T-helper 2 cell (primary cell): ENCODE measurements at places on chromosomes 7 and 10.

- no peak for DNase-seq
Observed at GRCh38 chr10:101972761-101973160, 83.2 kb downstream of the ARMH3 start.

DNA sequence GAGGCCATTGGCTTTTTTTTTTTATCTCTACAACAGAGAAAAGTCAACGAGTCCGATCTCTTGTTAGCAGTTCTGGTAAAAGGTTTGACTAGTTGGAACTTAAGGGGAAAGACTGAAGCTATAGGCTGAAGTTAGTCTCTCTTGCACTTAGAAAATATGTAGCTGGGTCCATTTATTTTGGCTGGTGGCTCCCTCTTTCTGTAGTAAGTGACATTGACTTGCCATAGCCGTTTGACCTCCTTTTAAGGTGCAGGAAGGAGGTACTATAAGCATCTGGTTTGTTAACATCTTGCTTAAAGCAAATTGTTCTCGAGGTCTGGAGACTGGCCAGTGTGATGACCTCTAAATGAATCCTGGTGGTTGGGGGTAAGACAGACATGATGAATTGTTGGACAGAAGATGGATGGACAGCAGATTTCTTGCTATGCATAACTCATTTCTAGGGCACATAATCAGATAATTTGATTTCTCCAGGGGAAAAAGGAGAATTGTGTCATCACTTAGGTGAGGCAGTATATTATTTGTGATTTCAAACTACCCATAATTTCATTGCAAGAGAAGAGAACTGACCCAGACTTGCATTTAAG is 356.3 kb upstream of the GALNT17 start:
- DNase-seq = no peak

DNA sequence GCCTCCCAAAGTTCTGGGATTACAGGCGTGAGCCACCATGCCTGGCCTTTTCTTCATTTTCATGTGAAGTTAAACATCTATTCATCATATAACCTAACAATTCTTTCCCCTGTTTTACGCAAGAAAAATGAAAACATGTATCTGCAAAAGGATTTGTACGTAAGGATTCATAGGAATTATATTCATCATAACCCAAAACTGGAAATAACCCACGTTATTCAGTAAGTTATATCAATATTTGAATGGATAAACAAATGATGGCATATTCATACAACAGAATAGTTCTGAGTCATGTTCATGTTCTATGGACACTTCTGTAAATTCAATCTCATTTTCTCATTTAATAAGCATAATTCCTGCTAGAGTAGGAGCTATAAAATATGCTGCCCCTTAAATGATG is 35.2 kb upstream of the CAV2 start:
- DNase-seq = no peak

GRCh38 chr10:69835875-69836730 is 34.4 kb downstream of the COL13A1 start:
- no peak for DNase-seq

DNA sequence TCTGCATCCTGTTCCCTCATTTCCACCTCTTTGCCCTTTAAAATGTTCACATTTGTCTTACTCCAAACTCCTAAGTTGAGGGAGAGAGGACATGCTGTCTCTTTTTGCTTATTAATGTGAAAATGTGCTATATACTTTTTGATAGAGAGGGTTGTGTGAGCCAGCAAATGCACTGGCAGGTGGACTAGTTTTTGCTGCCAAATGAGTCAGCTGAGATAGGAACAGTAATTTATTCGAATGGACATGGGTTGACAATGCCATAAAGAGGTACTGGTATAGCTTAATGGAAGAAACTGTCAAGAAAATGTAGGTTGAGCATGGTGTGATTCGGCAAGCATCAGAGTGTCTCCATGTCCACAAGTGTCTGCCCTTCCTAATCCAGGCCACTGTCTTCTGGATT is 9.2 kb upstream of the TRUB1 start:
- DNase-seq = no peak

- DNase-seq = peak; percentile 69
Observed at GRCh38 chr7:2710286-2710655, 22.3 kb downstream of the AMZ1 start.

- DNase-seq = no peak
Observed at GRCh38 chr10:86103391-86104101, 263.0 kb downstream of the GRID1 start.

- DNase-seq = peak; percentile 36
Observed at GRCh38 chr7:137903382-137904169, 56.8 kb upstream of the DGKI start.

GRCh38 chr7:959271-959670 is 4.8 kb upstream of the ADAP1 start:
- DNase-seq = no peak

DNA sequence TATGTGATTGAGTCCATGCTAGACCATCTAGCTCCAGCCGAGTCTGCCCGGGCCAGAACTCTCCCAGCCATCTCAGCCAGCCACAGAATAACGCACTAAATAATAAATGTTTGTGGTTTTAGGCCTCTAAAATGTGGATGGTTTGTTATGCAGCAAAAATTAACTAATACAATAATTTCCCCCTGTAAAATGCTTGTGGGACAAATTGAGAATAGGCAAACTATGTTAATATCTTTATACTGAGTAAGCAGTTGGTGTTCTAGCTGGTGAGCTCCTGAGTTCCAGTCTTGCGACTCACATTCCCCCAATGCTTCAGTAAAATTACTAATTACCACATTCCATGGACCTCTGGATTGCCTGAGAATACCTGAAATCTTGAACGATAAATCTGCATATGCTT is 316.8 kb upstream of the NFE2L3 start:
- DNase-seq = no peak

DNA sequence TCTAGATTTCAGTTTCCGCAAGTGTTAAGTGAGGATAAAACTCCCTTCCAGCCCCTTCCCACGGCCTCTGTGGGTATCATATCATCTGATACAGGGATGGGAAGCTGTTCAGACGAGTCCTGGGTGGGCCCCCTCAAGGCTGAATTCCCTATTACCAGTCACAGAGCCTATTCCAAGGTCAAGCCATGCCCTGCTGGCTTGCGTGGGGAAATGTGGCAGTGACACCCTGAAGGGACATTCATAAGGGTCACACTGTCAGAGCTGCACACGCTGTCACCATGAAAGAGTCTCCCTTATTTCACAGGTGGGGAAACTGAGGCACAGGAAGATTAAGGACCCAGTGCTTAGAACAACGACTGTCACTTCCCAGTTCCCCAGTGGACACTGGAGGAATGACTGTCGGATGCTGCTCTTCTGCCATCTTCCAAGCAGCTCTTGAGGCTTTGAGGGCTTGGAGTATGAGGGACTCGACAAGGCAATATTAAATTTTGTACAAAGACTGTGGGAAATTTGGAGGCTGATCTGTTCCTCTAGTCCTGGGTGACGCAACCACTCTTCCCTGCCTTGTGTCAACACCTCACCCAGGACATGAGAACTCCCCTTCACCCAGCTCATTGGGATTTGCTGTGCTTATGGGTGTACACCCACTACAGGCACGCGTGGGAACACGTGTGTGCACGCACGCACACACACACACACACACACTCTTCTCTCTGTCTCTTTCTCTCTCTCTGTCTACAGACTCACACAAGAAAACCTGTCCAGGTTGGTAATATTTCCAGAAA is 386.0 kb downstream of the RPS24 start:
- no peak for DNase-seq

DNA sequence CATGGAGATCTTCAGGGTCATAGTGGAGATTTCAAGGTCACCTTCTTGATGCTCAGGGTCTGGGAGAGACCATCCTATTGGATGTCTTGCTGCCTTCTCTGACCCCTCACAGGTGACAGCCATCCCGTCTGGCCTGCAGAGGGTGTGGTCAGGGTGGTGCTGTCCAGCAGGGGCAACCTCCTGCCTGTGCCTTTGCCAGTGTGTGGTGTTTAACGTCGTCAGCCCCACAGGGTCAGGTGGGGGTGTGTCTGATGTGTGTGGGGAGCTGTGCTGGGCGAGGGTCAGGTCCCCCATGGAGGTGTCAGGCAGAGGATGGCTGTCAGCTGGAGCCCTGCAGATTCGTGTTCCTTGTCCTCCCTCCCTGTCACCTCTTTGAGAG is 16.5 kb downstream of the ADCY1 start:
- no peak for DNase-seq

GRCh38 chr7:23672033-23672432 is 8.0 kb upstream of the FAM221A start:
- DNase-seq = no peak

DNA sequence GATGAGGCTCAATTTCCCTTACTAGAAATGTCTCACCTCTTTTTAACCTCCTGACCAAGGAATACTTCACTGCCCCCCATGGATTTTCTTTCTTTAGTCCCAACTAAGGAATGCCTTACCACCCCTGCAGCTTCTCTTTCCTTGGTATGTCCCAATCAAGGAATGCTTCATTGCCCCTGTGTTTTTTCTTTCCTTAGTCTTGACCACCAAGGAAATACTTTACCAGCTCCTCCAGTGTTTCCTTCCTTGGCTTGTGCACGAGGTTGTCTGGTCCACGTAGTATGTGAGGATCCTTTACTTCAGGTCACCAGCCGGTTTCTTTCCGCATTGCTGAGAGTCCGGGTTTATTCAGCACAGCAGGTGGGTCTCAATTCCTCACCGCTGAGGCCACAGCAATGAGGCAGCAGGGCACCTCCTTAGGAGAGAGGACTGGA is 59.3 kb downstream of the CYP2C9 start:
- DNase-seq = no peak

- DNase-seq = no peak
Observed at GRCh38 chr10:75424571-75424970, 6.9 kb upstream of the LRMDA start.

GRCh38 chr10:63751836-63752235 is 230.6 kb downstream of the REEP3 start:
- DNase-seq = no peak

- DNase-seq = no peak
Observed at GRCh38 chr10:48845512-48845911, 94.1 kb downstream of the LRRC18 start.

DNA sequence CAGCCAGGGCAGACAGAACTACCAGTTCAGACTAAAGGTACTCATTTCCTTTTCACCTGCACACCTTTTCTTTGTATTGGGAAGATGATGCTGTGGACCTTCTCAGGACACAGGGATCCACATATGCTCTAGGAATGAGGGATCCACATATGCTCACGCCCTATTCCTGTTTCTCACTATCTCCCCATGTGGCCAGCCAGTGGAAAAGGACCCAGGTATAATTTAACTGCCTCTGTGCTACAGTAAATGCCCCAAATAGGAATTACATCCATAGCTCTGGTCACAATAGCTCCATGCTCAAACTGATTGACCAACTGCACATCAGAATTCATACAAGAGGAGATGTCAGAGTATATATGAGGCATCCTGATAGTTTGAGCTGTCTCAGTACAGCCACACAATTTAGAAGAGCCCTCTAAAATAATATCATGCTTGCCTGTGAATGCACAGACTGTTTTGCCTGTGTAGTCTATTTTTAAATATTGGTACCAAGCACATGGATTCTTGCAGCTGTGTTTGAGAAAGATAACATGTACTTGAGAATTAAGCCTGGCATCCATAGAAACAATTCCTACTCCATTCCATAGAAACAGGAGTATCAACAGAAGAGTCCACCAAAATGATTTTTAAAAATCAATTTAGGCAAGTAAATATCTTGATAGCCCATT is 43.7 kb downstream of the CTTNBP2 start:
- no peak for DNase-seq

GRCh38 chr7:121440857-121441503 is 44.9 kb upstream of the FAM3C start:
- peak; percentile 7 for DNase-seq

DNA sequence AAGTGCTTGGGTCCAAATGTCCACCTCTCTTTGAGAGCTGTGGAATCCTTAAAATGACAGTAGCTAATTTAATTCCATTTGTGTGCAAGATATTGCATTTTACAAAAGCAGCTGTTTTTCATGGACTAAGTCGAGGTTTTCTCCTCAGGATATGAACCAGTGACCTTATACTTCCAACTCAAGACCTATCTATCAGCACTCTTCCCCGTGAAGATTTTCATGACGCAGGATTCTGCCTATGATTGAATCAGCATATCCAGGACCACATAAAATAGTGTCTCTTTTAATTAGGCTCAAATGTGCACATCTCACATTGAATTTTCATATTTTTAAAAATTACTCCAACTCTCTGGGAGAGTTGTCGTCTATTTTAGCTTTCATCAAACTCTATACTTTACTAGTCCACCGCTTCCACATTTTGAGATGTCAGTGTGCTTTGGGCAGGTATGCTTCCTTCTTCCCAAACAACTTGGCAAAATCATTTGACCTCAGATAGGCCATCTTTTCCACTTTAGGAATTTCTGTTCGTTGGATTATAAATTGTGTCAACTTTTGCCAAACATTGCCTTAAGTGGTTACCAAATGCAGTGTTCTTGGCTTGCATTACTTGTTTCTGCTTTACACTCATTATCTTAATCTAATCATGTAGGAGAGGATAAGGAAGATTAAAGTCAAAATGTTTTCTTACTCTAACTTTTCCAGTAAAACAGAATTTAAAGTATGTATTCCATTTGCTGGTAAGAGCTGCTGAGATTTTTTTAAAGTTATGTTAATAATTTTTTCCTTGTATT is 39.4 kb downstream of the SEMA3A start:
- no peak for DNase-seq

DNA sequence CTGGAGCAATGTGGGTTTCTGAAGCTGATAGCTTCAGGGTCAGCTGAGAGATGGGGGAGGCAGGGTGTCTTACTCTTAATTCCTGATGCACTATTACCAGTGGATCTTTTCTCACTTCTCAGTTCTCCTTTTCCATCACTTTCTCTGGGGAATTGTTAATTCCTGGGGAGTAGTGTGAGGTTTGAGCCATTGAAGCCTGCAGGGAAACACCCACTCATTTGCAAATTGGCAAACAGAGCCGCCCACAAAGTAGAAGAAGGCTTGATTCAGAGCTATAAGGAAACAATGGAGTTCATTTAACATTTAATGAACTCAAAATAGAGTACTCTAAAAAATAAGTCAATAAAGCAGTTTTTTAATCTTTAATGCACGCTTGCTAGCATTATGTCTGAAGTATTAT is 4.3 kb upstream of the TECTB start:
- DNase-seq = no peak

DNA sequence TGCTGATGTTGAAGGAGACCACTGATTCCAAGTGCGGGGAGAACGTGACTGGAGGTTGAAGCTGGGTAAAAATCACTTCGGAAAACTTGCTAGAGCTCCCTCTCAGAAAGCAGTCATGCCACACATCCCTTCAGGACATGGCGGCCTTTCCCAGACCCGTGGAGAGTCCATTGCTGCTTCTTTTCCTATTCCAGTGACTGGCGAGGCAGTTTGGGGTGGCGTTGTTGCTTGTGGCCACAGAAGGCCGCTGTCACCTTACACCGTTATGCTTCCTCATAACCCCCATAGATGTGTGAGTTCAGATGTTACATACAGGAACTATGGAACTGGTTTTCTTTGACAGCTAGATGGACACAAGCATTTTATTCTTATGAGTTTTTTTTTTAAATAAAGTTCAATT is 235.6 kb upstream of the POM121L12 start:
- no peak for DNase-seq
